NCI-H187 (cell line): ENCODE measurements at places on chromosomes 2 and 18.

- DNase-seq, result no peak
These were observed 26.6 kb upstream of the DYSF start for GRCh38 chr2:71426721-71427120.

- no peak for DNase-seq
These were observed 187.6 kb downstream of the ZNF521 start for GRCh38 chr18:25164211-25164847.

DNA sequence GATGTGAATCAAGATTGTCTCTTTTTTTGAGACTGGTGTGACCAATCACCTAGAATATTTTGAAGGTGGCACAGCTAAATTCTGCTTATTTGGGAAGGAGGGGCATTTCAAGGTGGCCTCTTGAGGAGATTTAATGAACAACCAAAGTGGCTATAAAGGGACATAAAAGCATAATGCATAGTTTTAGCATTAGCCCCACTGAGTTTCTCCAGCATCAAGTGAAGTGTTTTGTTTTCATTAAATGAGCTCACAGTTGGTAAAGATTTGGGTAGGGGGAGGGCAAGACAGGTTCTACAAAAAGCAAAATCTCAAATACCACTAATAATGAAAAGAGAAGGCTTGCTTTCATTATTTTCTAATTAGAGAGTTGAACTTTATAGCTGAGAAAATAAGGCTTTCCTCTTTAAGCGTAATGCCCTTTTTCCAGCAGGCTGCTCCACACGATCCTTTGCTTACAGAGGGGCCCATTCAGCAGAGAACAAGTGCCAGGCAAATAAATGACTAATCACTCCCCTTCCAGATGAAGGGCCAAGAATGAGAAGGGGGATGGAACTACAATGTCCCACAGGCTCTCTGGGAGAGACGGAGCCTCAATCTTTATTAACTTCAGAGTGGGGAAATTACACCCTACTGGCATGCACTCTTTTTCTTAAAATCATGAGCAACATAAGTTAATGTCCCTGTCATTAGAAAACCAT is 35.9 kb downstream of the LHCGR start:
- DNase-seq, result no peak

GRCh38 chr2:101970901-101971300 is 20.9 kb upstream of the IL1R2 start:
- no peak for DNase-seq

DNA sequence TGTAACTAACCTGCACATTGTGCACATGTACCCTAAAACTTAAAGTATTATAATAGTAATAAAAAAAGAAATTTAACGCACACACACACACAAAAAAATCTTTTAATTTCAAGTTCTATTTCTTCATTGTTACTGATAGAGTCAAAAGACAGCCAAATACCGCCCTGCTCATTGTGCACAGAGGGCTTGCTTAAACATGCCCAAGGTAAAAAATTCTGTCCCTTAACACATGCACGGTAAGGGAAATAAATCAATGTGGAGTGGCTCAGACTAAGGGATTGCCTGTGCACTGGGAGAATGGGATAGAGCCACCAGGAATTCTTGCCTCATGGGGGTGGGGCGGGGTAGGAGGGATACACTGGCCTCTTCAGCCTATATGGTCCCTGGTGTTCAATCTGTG is 468.0 kb downstream of the NUP35 start:
- DNase-seq, result no peak

DNA sequence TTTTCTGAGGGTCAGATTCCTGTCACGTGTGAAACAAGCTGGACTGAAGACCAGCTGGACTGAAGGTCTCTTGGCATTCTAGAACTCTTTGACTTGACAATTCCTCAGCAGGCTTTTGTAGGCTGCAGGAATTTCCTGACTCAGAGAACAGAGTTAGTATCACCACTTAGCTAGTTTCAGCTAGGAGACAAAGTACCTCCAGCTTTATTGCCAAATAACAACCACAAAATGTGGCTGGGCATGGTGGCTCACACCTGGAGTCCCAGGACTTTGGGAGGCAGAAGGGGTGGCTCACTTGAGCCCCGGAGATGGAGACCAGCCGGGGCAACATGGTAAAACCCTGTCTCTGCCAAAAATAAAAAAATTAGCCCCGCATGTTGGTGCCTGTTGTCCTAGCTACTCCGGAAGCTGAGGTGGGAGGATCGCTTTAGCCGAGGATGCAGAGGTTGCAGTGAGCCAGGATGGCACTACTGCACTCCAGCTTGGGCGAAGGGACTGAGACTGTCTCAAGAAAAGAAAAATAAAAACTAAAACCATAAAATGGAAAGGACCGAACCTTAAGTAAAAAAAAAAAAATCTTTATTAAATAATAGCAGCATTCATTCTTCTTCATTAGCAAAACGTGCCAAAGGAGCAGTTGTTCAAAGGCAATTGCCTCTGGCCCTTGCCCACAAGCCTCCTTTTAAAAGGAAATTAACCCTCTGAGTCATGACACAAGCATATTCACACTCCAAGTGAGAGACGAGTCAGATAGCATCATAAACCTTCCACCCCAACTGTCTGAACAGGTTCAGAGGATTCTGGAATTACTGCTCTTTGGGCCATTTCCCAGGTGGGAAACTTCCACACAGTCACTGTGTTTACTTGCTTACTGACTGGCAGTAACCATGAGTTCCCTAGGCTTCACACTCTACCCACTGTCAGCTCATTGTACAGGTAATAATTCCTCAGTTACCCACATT is 88.9 kb downstream of the MYL12B start:
- DNase-seq, result no peak

GRCh38 chr2:188345426-188345825 is 53.8 kb downstream of the GULP1 start:
- no peak for DNase-seq

DNA sequence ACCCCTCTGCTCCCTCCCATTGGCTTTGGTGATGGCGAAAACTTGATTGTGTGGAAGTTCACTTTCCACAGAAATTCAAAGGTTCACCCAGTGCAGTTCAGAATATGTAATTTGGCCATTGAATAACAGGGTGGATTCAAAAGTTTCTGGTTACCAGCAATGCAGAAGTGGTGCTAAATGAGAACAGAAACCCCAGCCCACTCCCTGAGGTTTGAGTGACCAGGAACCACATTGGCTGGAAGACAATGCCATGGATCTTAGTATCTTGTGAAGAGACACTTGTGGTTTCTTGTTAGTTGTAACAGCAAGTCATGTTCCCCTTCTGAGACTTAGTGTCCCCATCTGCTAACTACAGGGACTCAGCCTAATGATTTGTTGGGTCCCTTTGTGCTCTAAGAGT is 49.8 kb downstream of the QPCT start:
- DNase-seq, result no peak

- no peak for DNase-seq
These were observed 118.0 kb upstream of the MSTN start for GRCh38 chr2:190180313-190181122.

GRCh38 chr2:207041786-207042554 is 102.7 kb downstream of the CPO start:
- no peak for DNase-seq

DNA sequence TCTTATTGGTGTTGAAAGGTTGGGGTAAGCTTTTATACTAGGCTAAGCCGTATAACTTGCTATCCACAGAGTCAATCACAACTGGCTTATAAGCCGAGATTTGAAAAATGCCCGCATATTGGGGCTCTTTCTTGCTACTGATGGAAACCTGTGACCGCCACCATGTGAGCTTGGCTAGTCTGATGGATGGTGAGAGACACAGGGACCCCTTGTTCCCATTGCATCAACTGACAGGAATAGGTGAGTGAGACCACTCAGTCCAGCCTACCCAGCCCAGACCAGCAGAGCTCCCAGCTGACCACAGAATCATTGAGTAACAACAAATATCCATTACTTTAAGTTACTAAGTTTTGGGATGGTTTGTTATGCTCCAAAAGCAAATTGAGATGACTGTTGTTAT is 676.4 kb upstream of the HS6ST1 start:
- no peak for DNase-seq

DNA sequence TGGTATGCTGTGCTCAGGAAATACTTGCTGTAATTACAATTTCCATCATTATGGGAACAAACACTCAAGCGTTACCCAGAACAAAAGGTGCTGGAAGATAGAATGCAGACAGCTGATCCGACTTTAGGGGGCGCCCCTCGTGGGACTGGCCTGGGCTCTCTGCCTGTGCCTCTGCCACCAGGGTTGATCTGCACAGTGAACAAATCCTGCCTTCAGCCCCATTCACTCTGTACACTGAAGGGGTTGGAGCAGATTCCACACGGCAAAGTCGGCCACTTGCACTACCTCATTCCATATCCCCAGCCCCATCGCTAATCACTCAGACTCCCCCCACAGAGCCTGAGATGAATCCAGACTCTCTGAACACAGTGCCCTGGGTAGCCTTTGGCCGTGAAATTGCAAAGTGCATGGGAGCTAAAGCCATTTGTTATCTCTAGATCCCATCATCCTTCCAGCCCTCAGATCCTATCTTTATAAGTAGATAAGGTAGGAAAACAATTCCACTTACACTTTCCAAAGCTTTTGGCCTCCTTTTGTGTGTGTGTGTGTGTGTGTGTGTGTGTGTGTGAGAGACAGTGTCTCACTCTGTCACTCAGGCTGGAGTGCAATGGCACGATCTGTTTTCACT is 69.3 kb downstream of the INPP5D start:
- no peak for DNase-seq

- no peak for DNase-seq
These were observed 388.3 kb downstream of the TNS1 start for GRCh38 chr2:217614498-217614897.

DNA sequence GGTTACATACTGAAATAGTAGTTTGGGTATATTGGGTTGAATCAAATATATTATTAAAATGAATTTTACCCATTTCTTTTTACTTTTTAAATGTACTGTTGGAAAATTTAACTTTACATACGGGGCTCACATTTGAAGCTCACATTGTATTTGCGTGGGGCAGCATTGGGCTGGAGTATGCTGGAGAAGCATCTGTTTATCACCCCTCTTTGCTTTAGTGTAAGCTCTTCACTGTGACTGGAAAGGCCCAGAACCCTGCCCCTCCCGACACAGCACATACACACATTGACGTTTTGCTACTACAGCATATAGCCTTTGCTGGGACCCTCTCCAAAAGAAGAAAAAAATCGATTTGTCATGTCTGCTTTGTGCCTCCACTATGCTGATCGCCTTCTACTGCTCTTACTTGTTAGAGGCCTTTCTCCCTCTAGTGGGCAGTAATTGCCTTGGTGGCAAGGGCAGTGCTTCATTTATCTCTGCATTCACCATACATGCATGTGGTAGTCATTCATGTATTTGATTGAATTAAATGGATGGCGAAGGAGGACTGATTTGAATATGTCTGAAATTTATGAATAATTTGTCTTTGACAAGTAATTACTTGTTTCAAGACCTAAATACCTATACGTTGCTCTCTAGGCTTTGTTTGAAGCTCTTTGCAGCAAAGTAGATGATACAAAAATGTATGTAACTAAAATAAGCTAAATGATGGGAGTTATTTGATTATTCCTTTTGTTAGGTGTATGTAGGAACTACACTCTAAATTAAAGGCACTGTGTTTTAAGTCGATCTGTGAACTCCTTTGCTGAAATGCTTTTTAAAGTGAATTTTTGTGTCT is 37.4 kb downstream of the VAPA start:
- no peak for DNase-seq

- no peak for DNase-seq
These were observed 62.9 kb downstream of the KCNE4 start for GRCh38 chr2:223114917-223115316.

DNA sequence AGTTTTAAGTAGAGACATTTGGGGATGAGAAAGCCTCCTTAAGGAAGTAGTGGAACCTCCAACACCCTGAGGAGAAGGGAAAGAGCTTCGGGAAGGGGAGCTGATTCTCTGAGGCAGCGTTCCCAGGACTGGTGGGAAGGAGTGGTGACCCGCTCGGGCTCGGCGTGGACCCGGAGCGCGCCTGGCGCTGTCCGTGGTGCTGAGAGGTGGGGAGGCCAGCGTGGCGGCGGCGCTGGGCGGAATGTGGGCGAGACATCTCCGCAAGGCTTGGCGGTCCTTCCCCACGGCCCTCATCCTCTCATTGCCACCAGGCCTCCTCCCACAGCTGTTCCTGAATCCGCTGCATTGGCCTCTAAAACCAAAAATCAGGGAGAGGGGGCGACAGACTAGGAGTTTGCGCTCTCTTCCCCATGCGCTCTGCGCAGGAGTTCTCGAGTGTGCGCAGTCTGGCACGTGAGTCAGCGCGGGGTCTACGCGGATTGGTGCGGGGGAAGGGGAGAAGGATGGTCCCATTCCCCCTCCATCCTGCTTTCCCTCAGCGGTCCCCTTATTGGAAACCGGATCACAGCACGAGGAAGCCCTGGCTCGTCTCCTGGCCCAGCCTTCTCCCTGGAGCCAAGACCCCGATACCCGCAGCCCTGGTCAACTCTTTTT is 857 bp downstream of the RESP18 start:
- no peak for DNase-seq

DNA sequence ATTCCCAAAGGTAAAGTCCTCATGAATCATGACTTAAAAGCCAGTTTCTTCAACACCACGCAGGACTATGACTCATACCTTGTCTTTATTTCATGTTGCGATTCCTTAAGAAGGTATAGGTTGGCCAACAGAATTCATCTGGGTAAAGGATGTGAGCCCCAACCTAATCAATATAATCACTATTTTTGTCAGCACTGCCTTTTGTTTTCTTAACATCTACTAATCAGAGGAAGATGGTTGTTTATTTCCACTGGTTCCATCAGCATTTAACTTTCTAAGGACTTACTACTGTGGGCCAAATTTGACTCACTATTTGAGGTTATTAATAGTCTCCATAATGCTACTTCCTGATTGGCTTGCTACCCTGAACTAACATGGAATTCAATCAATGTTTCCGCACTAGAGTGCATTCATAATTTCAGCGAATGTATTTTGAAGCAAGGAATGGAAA is 78.6 kb downstream of the SCG2 start:
- no peak for DNase-seq

DNA sequence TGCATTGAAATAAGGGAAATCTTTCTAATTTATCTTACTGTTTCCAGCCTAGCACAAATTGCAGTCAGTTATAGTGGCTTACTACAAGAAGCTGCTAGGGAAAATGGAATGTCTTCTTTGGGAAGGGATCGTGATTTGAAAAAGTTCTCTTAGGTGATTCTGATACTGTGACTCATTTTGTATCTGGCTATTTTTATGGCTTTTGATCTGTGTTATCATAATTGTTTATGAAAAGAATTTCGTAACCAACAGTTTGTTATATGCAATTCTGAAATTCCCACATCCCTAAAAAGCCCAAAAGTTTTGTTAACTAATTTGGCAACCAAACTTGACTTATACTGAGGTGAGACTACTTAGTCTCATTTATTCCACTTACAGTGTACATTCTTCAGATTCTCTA is 12.4 kb downstream of the PTPN4 start:
- DNase-seq, result no peak
